ENCODE measurements at places on chromosomes 4 and X. TPM values are rescaled to one million over a fixed set of nuclear protein-coding genes. Genes with fewer than 3 reads are reported as not detected.

DNA sequence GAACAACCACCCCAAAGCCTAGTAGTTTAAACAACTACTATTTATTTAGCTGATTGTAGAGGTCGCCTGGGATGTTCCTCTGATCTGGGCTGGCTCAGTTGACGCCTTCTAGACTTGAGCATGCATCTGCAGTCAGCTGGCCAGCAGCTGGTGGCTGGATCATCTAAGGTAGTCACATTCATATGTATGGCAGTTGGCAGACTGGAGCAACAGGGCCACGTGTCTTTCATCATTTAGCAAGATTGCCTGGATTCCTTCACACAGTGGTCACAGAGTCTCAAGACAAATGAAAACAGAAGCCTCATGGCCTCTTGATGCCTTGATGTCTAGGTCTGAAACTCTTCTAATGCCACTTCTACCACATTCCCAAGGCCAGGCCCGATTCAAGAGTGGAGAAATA is 220.6 kb upstream of the S100G start:
- H3K4me3 ChIP-seq: no peak overlapping the region
- no peaks in the 10 kb centered on the region for H3K36me3 ChIP-seq
- H3K27me3 ChIP-seq: no peaks in the 10 kb centered on the region
- no peak for DNase-seq
- no peak overlapping the region for H3K27ac ChIP-seq

GRCh38 chr4:38673130-38673978 is 9.4 kb downstream of the KLF3 start:
- H3K27me3 ChIP-seq: no peaks in the 10 kb centered on the region
- H3K4me1 ChIP-seq: peaks cover 72% of the 10 kb centered on the region
- H3K36me3 ChIP-seq: no peaks in the 10 kb centered on the region

MED12 gene
- total RNA-seq: 118 TPM

ADH1A gene
- total RNA-seq: not detected

PGK1 gene
- 162 TPM for total RNA-seq

- H3K27me3 ChIP-seq: no peaks in the 10 kb centered on the region
- H3K4me3 ChIP-seq: no peak overlapping the region
- H3K4me1 ChIP-seq: no peaks in the 10 kb centered on the region
- H3K36me3 ChIP-seq: no peaks in the 10 kb centered on the region
- H3K27ac ChIP-seq: no peak overlapping the region
Measured at GRCh38 chrX:590693-591404, 39.7 kb upstream of the SHOX start.

Data from B cell (primary cell).